ENCODE measurements at places on chromosomes 7 and 10. TPM values are rescaled to one million over a fixed set of nuclear protein-coding genes. Genes with fewer than 3 reads are reported as not detected.

The AKR1C4 gene
- not detected for total RNA-seq

The NT5C2 gene
- 259 TPM for total RNA-seq

The MRC1 gene
- 9.5 TPM for total RNA-seq

The ADRA2A gene
- total RNA-seq = 4.9 TPM
